ENCODE measurements at places on chromosomes 4 and X.

GRCh38 chrX:45766981-45767501, 566.4 kb upstream of the DIPK2B start:
- DNase-seq = no peak

DNA sequence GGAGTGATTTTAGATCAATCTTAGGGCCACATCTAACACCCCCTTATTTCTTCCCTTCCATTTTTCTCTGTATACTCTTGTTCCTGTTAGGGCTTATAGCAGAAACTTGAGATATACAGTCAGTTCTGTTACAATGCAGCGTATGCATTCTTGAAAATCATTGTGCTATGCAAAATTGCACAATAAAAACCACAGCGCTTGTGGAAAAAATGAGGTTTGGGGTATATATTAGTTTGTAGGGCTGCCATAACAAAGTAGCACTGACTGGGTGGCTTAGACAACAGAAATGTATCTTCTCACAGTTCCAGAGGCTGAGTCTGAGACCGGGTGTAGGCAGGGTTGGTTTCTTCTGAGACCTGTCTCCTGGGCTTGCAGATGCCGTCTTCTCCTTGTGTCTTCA, 59.0 kb downstream of the WWC2 start:
- no peak for DNase-seq

- no peak for DNase-seq
These were observed 24.9 kb upstream of the RNF150 start for GRCh38 chr4:141158219-141158618.

- no peak for DNase-seq
These were observed 87.7 kb downstream of the CFAP47 start for GRCh38 chrX:36007207-36007606.

Measured in CD4-positive, alpha-beta memory T cell (primary cell).